ENCODE measurements at places on chromosomes 16 and 17.
A peak's percentile ranks its signal among the peaks of the same experiment; 100 is the strongest.

- H3K27ac ChIP-seq: peak overlapping the region; percentile 8
- H3K36me3 ChIP-seq: no peaks in the 10 kb centered on the region
- no peaks in the 10 kb centered on the region for H3K27me3 ChIP-seq
- H3K4me3 ChIP-seq: no peak overlapping the region
Measured at GRCh38 chr17:47368262-47368661, 44.5 kb downstream of the EFCAB13 start.

GRCh38 chr17:81509207-81509971, 3.2 kb downstream of the ACTG1 start:
- H3K27me3 ChIP-seq: peaks cover 35% of the 10 kb centered on the region
- H3K4me3 ChIP-seq: peak overlapping the region; percentile 100
- DNase-seq: no peak

DNA sequence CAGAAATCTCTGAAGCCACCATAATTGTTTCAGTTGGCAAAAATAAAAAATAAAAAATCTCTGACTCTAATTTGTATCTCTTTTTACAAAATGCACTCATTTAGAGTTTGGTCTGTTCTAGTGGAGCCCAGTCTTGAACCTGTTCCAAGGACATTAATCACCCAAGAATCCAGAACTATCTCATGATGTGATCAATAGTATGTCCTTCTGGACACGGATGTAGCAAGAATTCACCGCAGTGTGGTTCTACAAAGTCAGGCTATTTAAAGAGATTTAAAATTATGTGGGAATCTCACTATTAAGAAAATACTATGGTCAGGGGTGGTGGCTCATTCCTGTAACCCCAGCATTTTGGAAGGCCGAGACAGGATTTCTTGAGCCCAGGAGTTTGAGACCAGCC, 21.8 kb upstream of the ANKFN1 start:
- no peak for DNase-seq
- H3K4me3 ChIP-seq: no peak overlapping the region
- H3K4me1 ChIP-seq: peaks cover 4% of the 10 kb centered on the region
- peaks cover 15% of the 10 kb centered on the region for H3K27me3 ChIP-seq
- H3K36me3 ChIP-seq: no peaks in the 10 kb centered on the region

DNA sequence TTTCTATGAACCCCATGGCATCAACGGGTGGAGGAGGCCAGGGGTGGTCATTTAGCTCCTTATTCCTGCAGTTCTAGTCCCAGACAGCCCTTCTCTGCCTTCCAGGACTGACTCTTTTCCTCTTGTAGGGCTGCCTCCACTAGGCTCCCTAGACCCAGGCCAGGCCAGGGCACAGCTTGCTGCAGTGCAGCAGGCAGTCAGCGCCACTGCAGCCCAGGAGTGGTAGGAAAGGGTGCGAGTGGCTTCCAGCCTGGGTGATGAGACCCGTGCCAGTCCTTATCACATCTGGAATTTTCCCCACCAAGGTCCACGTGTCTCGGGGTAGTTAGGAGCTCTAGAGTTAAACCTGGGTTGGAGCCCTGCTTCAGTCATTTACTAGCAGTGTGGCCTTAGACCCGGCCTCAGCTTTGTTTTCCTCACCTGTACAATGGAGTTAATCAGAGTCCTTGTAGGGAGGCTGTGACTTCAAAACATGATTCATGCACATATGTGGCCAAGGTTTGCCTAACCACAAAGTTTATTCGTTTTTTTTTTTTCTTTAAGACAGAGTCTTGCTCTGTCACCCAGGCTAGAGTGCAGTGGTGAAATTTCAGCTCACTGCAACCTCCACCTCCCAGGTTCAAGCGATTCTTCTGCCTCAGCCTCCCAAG, 4.7 kb downstream of the SLC5A11 start:
- H3K36me3 ChIP-seq: no peaks in the 10 kb centered on the region
- H3K27ac ChIP-seq: no peak overlapping the region
- H3K4me3 ChIP-seq: no peak overlapping the region
- DNase-seq: no peak

DNA sequence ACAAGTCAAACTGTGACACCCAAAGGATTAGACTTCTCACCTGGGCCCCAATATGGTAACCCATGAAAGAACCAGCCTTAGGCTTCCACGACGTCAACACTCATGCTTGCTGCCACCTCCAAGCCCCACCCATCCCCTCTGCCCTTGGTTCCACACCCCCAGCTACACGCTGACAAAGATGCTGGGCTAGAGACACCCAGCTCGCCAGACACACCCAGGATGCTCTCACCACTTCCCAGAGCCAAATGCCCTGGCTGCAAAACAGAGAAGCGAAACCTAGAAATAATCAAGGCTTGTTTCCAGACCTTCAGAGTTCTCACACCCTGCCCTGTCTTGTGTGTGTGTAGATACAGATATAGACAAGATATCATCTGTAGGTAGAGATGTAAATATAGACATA, 26.0 kb upstream of the ADCY9 start:
- H3K27me3 ChIP-seq: no peaks in the 10 kb centered on the region
- no peak for DNase-seq
- H3K4me3 ChIP-seq: no peak overlapping the region
- peaks cover 10% of the 10 kb centered on the region for H3K4me1 ChIP-seq
- H3K27ac ChIP-seq: no peak overlapping the region

DNA sequence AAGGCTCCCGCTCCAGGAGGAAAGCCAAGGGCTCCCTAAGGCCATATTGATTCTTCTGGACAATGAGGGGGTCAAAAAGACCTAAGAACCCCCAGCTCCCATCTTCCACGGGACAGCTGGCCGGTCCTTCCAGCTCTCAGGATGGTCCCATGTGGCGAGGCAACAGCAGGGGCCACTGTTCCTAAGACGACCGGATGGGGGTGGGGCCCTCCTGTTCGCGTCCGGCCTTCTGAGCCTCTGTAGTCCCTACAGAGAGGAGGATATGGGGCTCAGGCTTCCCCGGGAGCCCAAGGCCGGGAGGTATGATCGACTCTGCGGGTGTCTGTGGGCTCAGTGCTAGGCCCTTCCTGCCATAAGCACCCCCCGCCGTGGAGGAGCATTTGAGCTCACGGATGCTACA, 6.0 kb upstream of the DCXR start:
- no peak for DNase-seq
- H3K27me3 ChIP-seq: no peaks in the 10 kb centered on the region
- no peak overlapping the region for H3K4me3 ChIP-seq
- peaks cover 4% of the 10 kb centered on the region for H3K4me1 ChIP-seq
